ENCODE measurements at places on chromosomes 4 and X. TPM values are rescaled to one million over a fixed set of nuclear protein-coding genes. Genes with fewer than 3 reads are reported as not detected.

EGFL6 gene
- total RNA-seq = 0.06 TPM

USP51 gene
- total RNA-seq = 0.69 TPM

TMEM255A gene
- total RNA-seq = 0.12 TPM

SNX25 gene
- total RNA-seq = 15.0 TPM

PSAPL1 gene
- total RNA-seq = 0.06 TPM

MAPK10 gene
- 10.0 TPM for total RNA-seq

DNA sequence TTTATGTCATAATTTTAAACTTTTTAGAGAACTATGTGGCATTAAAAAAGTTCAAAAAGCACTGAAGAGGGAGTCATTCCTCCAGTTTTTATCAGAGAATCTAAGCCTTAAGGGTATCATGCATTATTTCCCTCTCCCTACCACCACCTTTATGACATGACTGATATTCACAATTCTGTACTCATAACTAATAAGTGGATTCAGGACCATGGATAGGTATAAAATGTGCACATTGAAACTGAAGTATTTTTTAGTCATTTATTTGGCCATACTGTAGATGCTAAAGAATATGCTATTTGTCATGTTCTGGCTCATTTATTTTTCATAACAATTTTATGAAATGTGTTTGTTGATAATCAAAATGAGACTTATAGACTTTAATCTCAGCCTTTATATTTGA is 897.5 kb upstream of the AGA start:
- H3K27ac ChIP-seq = no peak overlapping the region
- no peaks in the 10 kb centered on the region for H3K36me3 ChIP-seq
- no peak for DNase-seq
- no peaks in the 10 kb centered on the region for H3K27me3 ChIP-seq
- no peaks in the 10 kb centered on the region for H3K4me1 ChIP-seq
- no peak overlapping the region for H3K4me3 ChIP-seq

DNA sequence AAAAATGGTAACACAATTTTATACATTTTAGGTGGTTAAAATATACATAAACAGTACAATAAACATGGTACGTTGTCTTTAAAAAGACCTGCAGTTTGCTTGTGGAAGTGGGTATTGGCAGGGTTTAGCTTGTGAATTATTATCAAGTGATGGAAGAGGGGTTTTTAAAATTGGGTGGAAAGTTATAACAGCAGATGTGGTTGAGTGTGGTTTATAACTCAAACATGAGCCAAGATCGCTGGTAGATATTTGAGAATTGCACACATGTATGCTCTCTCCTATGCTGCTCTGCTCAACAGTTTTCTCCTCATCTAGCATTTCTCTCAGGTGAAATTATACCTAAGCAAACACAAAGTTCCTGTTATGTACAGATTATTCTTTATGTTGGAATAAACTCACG is 14.0 kb downstream of the EPGN start:
- H3K36me3 ChIP-seq = no peaks in the 10 kb centered on the region
- DNase-seq = no peak
- H3K4me3 ChIP-seq = no peak overlapping the region
- H3K27me3 ChIP-seq = no peaks in the 10 kb centered on the region
- H3K27ac ChIP-seq = no peak overlapping the region

GRCh38 chrX:31649201-31649600 is 577.4 kb upstream of the FTHL17 start:
- H3K27ac ChIP-seq = no peak overlapping the region
- H3K4me3 ChIP-seq = no peak overlapping the region
- H3K4me1 ChIP-seq = no peaks in the 10 kb centered on the region
- no peaks in the 10 kb centered on the region for H3K36me3 ChIP-seq
- H3K27me3 ChIP-seq = no peaks in the 10 kb centered on the region

- no peaks in the 10 kb centered on the region for H3K4me1 ChIP-seq
- H3K36me3 ChIP-seq = no peaks in the 10 kb centered on the region
- H3K27ac ChIP-seq = no peak overlapping the region
- no peak overlapping the region for H3K4me3 ChIP-seq
Observed at GRCh38 chr4:16026160-16026761, 57.6 kb downstream of the PROM1 start.

GRCh38 chrX:115972717-115973116 is 197.8 kb upstream of the AGTR2 start:
- DNase-seq = no peak
- no peaks in the 10 kb centered on the region for H3K4me1 ChIP-seq
- H3K36me3 ChIP-seq = no peaks in the 10 kb centered on the region
- H3K27me3 ChIP-seq = no peaks in the 10 kb centered on the region
- H3K4me3 ChIP-seq = no peak overlapping the region

DNA sequence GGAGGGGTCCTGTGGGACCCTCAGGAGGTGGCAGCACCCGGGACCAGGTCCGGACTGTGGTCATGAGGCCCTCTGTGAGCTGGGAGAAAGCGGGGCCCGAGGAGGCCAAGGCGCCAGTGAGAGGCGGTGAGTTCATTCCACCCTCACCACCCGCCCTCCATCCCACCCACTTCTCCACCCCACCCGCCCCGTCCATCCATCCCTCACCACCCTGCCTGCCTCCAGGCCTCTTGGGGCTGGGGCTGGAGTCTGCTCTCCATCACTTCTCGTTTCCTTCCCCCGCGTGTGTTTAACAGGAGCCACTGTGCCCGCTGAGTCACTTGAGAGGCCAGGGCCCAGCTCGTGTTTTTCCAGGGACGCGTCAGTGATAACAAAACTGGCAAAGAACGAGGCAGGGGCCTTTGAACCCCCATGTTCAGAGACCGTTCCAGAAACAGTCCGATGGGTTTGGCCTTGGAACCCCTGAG is 6.2 kb downstream of the SH3TC1 start:
- peaks cover 5% of the 10 kb centered on the region for H3K4me1 ChIP-seq
- no peak overlapping the region for H3K4me3 ChIP-seq
- H3K36me3 ChIP-seq = no peaks in the 10 kb centered on the region
- no peak for DNase-seq
- no peaks in the 10 kb centered on the region for H3K27me3 ChIP-seq

- no peak overlapping the region for H3K27ac ChIP-seq
- H3K36me3 ChIP-seq = no peaks in the 10 kb centered on the region
- no peak for DNase-seq
- H3K4me3 ChIP-seq = no peak overlapping the region
- no peaks in the 10 kb centered on the region for H3K4me1 ChIP-seq
Observed at GRCh38 chr4:140112576-140112975, 41.4 kb downstream of the MAML3 start.

GRCh38 chr4:13176741-13177142 is 307.4 kb downstream of the RAB28 start:
- no peaks in the 10 kb centered on the region for H3K27me3 ChIP-seq
- DNase-seq = no peak
- no peaks in the 10 kb centered on the region for H3K4me1 ChIP-seq

- DNase-seq = no peak
- H3K4me1 ChIP-seq = no peaks in the 10 kb centered on the region
- H3K4me3 ChIP-seq = no peak overlapping the region
- H3K27ac ChIP-seq = no peak overlapping the region
- H3K27me3 ChIP-seq = no peaks in the 10 kb centered on the region
Observed at GRCh38 chr4:185028625-185029024, 10.3 kb downstream of the HELT start.

DNA sequence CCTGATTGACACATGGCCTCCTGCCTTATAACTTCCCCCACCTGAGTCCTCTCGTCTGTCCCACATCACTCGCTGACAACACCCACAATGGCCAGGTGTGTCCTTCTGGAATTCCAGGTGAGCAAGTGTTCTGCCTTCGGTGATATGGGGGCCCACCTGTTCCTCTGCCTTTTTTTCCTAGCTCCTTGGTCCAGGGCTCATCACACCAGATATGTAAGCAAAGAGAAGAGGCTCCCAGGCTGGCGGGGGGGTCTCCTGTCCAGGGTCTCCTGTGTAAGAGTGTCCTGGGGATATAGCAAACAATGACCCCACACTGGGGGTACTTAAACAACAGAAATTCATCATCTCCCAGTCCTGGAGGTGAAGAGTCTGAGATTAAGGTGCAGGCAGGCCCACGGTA is 25.2 kb downstream of the P2RY8 start:
- no peak for DNase-seq
- no peaks in the 10 kb centered on the region for H3K27me3 ChIP-seq
- no peak overlapping the region for H3K27ac ChIP-seq
- no peaks in the 10 kb centered on the region for H3K4me1 ChIP-seq
- no peak overlapping the region for H3K4me3 ChIP-seq
- H3K36me3 ChIP-seq = no peaks in the 10 kb centered on the region
